ENCODE measurements at places on chromosomes 2 and 18. TPM values are rescaled to one million over a fixed set of nuclear protein-coding genes. Genes with fewer than 3 reads are reported as not detected.

GRCh38 chr2:84338069-84338468 is 121.0 kb downstream of the SUCLG1 start:
- no peak overlapping the region for H3K4me3 ChIP-seq
- H3K27ac ChIP-seq: no peak overlapping the region
- H3K27me3 ChIP-seq: no peaks in the 10 kb centered on the region
- no peak for ATAC-seq
- no peaks in the 10 kb centered on the region for H3K4me1 ChIP-seq

- H3K4me3 ChIP-seq: no peak overlapping the region
- no peak overlapping the region for H3K27ac ChIP-seq
- no peak for ATAC-seq
- H3K27me3 ChIP-seq: no peaks in the 10 kb centered on the region
- H3K36me3 ChIP-seq: no peaks in the 10 kb centered on the region
Observed at GRCh38 chr18:46478796-46479195, 178.2 kb downstream of the LOXHD1 start.

Gene FAM228A
- 3.7 TPM for total RNA-seq

- no peaks in the 10 kb centered on the region for H3K36me3 ChIP-seq
Observed at GRCh38 chr2:203708846-203709396, 2.5 kb downstream of the CD28 start.

Gene FEV
- not detected for total RNA-seq

- no peaks in the 10 kb centered on the region for H3K27me3 ChIP-seq
- no peak overlapping the region for H3K4me3 ChIP-seq
- no peak overlapping the region for H3K27ac ChIP-seq
- no peak for ATAC-seq
- no peaks in the 10 kb centered on the region for H3K4me1 ChIP-seq
Observed at GRCh38 chr18:44516450-44516849, 164.2 kb upstream of the SETBP1 start.

Gene RAB6C
- not detected for total RNA-seq
